Left lung (tissue), 14 donors: ENCODE measurements at places on chromosomes 2 and 18. TPM values are rescaled to one million over a fixed set of nuclear protein-coding genes. Genes with fewer than 3 reads are reported as not detected.

DNA sequence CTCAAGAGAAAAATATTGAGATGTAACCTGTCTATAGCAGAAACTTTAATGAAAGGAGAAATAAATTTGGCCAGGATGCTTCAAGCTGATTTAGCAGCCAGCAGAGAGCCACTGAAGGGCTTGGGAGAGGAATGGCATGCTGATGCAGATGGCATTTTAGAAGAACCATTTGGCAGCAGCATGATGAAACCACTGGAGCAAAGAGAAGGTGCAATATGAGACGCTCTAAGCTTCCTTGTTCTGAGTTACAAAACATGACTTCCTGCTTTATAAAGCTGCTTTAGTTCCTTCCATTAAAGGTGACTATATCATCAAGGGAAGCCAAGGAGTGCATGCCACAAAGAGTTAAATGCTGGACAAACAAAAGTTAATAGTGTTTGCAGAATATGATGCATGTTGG, 189.7 kb downstream of the PID1 start:
- no peak overlapping the region for H3K27ac ChIP-seq
- H3K27me3 ChIP-seq, result no peaks in the 10 kb centered on the region
- no peak overlapping the region for H3K4me3 ChIP-seq

Gene KLHL30
- 0.96 TPM for total RNA-seq

Gene USP40
- 43.1 TPM for total RNA-seq

- H3K27me3 ChIP-seq, result no peaks in the 10 kb centered on the region
- H3K27ac ChIP-seq, result no peak overlapping the region
- H3K36me3 ChIP-seq, result no peaks in the 10 kb centered on the region
- no peak for DNase-seq
- no peaks in the 10 kb centered on the region for H3K4me1 ChIP-seq
These were observed 4.5 kb upstream of the CTIF start for GRCh38 chr18:48534364-48534763.

Gene C1GALT1C1L
- 0.39 TPM for total RNA-seq

- H3K4me1 ChIP-seq, result peaks cover 36% of the 10 kb centered on the region
- H3K27me3 ChIP-seq, result no peaks in the 10 kb centered on the region
- no peaks in the 10 kb centered on the region for H3K36me3 ChIP-seq
- H3K27ac ChIP-seq, result no peak overlapping the region
- no peak for DNase-seq
These were observed 106.6 kb downstream of the MAP4K4 start for GRCh38 chr2:101803945-101804696.

GRCh38 chr18:31120594-31120993, 18.4 kb upstream of the DSC2 start:
- no peaks in the 10 kb centered on the region for H3K36me3 ChIP-seq
- H3K4me3 ChIP-seq, result no peak overlapping the region
- H3K4me1 ChIP-seq, result no peaks in the 10 kb centered on the region
- DNase-seq, result no peak
- H3K27ac ChIP-seq, result no peak overlapping the region

GRCh38 chr18:76042511-76042910, 452.5 kb downstream of the ZNF516 start:
- H3K27me3 ChIP-seq, result no peaks in the 10 kb centered on the region
- no peak overlapping the region for H3K27ac ChIP-seq
- H3K36me3 ChIP-seq, result no peaks in the 10 kb centered on the region
- no peak overlapping the region for H3K4me3 ChIP-seq
- H3K4me1 ChIP-seq, result no peaks in the 10 kb centered on the region
- no peak for DNase-seq

DNA sequence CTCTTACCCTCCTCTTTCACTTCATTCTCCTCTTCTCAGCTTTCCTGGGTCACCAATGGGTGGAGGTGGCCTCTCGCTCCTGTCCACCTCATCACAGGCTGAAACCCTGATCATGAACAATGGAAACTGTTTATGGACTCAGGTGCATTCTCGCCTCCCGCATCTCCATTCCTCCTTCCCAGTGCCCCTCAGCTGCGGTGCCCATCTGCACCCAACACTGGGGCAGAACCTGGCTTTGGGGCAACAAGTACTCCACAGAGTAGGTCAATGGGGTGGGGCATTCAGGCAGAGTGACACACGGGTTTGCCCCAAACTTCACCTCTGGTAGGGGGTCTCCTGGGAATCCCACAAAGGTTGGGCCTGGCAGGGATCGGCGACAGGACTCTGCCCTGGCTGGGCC, 199.5 kb downstream of the RTP5 start:
- no peaks in the 10 kb centered on the region for H3K36me3 ChIP-seq
- H3K27me3 ChIP-seq, result peaks cover 21% of the 10 kb centered on the region
- no peak overlapping the region for H3K27ac ChIP-seq
- DNase-seq, result no peak

DNA sequence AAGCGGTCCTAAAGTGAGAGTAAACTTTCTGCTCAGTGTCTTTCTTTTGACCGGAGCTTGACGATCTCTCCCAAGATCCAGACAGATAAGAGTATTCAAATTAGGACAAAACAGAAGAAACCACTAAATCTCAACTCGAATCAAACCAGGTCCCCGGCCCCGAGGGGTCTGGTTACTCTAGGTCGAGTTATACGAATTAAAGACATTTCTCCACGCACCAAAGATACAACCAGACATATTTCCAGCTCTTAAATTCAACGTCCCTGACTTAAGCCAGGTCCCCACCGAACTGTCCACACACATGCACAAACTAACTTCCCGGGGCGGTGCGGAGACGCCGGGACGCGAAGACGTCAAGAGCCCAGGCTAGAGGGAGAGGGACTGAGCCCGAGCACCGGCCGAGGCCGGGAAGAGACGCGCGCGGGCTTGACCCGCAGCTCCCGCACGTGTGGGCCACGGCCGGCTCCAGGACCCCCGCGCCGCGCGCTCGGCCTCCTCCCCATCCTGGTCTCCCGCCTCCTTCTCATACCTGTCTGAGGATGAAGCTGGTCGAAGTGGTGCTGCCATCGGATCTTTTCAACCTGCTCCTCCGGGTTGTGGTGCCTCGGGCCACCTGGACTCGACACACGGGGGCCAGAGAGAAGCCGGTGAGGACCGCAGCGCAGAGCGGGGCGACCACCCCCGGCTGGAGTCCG, 896 bp downstream of the CACNB4 start:
- H3K27me3 ChIP-seq, result peaks cover 46% of the 10 kb centered on the region
- H3K27ac ChIP-seq, result no peak overlapping the region
- no peaks in the 10 kb centered on the region for H3K36me3 ChIP-seq
- H3K4me3 ChIP-seq, result peak overlapping the region; percentile 59

DNA sequence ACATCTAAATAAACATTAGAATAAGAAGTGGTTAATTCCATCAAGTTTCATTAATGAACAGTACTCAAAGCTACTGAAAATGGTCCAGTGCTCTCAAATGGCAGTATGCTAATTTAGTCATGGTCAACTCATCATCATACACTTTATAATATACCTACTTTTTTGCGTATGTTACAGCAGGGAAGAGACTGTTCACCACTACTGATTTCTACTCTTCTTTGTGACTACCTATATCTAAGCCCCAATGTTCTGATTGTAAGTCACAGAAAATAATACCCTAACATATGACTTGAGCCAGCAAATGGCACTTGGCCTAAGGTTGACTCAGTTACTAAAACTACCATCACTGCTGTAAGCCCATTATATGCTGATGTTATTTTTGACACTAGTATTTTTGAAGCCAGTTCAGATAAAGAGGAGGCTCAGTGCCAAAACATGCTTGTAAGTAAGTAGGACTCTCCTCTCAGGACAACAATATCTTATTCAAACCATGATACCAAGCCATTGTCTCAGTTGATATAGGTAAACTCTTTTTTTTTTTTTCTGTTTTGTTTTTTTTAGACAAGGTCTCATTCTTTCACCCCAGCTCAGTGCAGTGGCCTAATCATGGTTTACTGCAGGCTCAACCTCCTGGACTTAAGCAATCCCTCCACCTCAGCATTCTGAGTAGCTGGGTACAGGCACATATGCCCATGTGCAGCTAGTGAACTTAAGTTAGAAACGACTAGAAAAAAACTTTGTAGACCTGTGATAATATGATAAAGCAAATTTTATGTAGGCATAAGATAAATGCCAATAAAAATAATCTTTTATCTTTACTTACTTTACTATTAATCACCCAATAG, 266.9 kb downstream of the ZNF385B start:
- no peaks in the 10 kb centered on the region for H3K36me3 ChIP-seq
- H3K4me3 ChIP-seq, result no peak overlapping the region
- H3K27me3 ChIP-seq, result no peaks in the 10 kb centered on the region
- H3K4me1 ChIP-seq, result no peaks in the 10 kb centered on the region
- no peak for DNase-seq
- H3K27ac ChIP-seq, result no peak overlapping the region

GRCh38 chr2:175054340-175054739, 49.2 kb upstream of the CHN1 start:
- no peak overlapping the region for H3K27ac ChIP-seq
- H3K4me3 ChIP-seq, result no peak overlapping the region
- no peak for DNase-seq

Gene EPHA4
- 17.7 TPM for total RNA-seq

GRCh38 chr2:85011098-85011497, 40.1 kb downstream of the KCMF1 start:
- H3K27ac ChIP-seq, result no peak overlapping the region
- peaks cover 8% of the 10 kb centered on the region for H3K36me3 ChIP-seq
- no peak for DNase-seq
- no peaks in the 10 kb centered on the region for H3K27me3 ChIP-seq

DNA sequence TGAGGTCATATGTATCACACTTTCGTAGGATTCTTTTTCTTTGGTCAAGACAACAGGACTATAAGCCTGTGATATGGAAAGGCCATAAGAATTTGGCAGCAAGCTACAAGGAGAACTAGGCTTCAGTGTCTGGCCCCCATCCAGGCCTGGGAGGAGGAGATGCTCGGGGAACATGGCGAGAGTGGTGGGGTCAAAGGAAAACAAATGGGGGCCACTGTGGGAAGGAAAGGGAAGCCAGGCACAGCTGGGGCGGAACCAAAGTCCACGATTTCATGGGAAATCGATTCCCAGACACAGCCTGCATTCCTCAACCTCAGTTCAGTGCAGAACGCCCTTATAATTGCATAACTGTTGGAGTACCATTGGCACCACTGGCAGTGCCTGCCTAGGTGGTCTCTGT, 58.2 kb downstream of the MBP start:
- H3K4me3 ChIP-seq, result no peak overlapping the region
- no peak for DNase-seq
- no peaks in the 10 kb centered on the region for H3K27me3 ChIP-seq
- H3K27ac ChIP-seq, result no peak overlapping the region
- peaks cover 2% of the 10 kb centered on the region for H3K4me1 ChIP-seq
- H3K36me3 ChIP-seq, result peaks cover 3% of the 10 kb centered on the region

- no peak overlapping the region for H3K4me3 ChIP-seq
- no peak overlapping the region for H3K27ac ChIP-seq
- H3K4me1 ChIP-seq, result no peaks in the 10 kb centered on the region
These were observed 418.6 kb upstream of the SLC39A10 start for GRCh38 chr2:195238379-195238778.

Gene STAM2
- total RNA-seq, result 34.2 TPM

DNA sequence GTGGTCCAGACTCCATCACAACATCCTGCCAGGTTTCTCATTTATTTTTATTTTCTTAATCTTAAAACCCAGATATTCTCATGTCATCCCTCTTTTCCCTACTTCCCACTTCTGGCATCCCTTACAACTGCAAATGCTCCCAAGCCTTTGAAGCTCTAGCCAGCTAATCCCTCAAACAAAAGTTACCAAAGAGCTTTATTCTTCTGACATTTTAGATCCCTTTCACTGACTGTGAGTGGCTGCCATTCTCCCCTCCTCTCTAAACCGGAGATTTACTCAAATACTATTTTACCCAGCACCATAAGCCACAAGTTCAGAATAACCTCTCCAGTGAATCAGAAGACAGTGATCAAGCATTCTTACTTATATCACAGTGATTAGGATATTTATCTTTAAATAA, 569.0 kb upstream of the SYT4 start:
- no peaks in the 10 kb centered on the region for H3K27me3 ChIP-seq
- no peak overlapping the region for H3K27ac ChIP-seq
- H3K36me3 ChIP-seq, result no peaks in the 10 kb centered on the region
- DNase-seq, result no peak

- no peaks in the 10 kb centered on the region for H3K36me3 ChIP-seq
- H3K4me3 ChIP-seq, result peak overlapping the region; percentile 86
- peaks cover 44% of the 10 kb centered on the region for H3K4me1 ChIP-seq
- H3K27ac ChIP-seq, result peak overlapping the region; percentile 99
- no peaks in the 10 kb centered on the region for H3K27me3 ChIP-seq
- peak; percentile 58 for DNase-seq
These were observed 1.2 kb downstream of the STK17B start for GRCh38 chr2:196170213-196170605.

- peaks cover 5% of the 10 kb centered on the region for H3K27me3 ChIP-seq
- no peaks in the 10 kb centered on the region for H3K36me3 ChIP-seq
- H3K27ac ChIP-seq, result no peak overlapping the region
- DNase-seq, result no peak
These were observed 9.2 kb downstream of the SGPP2 start for GRCh38 chr2:222433332-222434173.

DNA sequence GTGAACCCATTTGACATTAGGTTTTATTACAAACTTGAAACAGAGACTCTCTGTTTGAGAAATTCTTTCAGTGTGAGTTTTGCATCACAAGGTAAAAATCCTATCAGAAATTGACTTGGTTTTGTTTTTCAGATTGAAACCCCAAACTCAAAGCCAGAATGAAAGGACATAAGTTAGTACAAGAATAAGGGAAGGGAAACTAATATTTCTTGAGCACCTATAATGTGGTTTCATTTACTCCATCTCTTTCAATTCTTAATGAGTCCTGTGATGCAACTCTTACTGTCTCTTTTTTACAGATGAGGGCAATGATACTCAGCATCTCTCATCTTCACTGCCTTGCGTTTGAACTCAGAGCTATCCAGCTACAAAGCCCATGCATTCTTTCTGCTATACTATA, 210.0 kb upstream of the SIX3 start:
- no peak overlapping the region for H3K27ac ChIP-seq
- no peaks in the 10 kb centered on the region for H3K4me1 ChIP-seq
- H3K36me3 ChIP-seq, result no peaks in the 10 kb centered on the region

- no peak for DNase-seq
- H3K4me1 ChIP-seq, result no peaks in the 10 kb centered on the region
- no peak overlapping the region for H3K27ac ChIP-seq
- H3K27me3 ChIP-seq, result no peaks in the 10 kb centered on the region
These were observed 55.7 kb upstream of the ACTR3 start for GRCh38 chr2:113834051-113834730.

GRCh38 chr2:179612591-179613298, 248.7 kb downstream of the ZNF385B start:
- DNase-seq, result no peak
- no peak overlapping the region for H3K4me3 ChIP-seq
- no peaks in the 10 kb centered on the region for H3K36me3 ChIP-seq
- H3K27me3 ChIP-seq, result no peaks in the 10 kb centered on the region
- peaks cover 13% of the 10 kb centered on the region for H3K4me1 ChIP-seq

- H3K4me1 ChIP-seq, result no peaks in the 10 kb centered on the region
- no peaks in the 10 kb centered on the region for H3K27me3 ChIP-seq
- no peak for DNase-seq
- H3K36me3 ChIP-seq, result no peaks in the 10 kb centered on the region
These were observed 100.0 kb downstream of the WDSUB1 start for GRCh38 chr2:159186462-159186861.
